Activated CD4-positive, alpha-beta T cell treated with anti-CD3 and anti-CD28 coated beads, Interleukin-2, amount 10 ng/mL, durations not matched to agents 7 days and 5 days (primary cell): ENCODE measurements at places on chromosomes 3 and 15. TPM values are rescaled to one million over a fixed set of nuclear protein-coding genes. Genes with fewer than 3 reads are reported as not detected.

Gene GABRB3
- not detected for total RNA-seq

Gene TTLL3
- 55.3 TPM for total RNA-seq

Gene GOLGA8O
- 5.0 TPM for total RNA-seq

Gene SLC22A14
- not detected for total RNA-seq

Gene KNL1
- 69.0 TPM for total RNA-seq

Gene GPR27
- total RNA-seq, result 1.0 TPM

Gene P3H2
- not detected for total RNA-seq

Gene CD200R1
- total RNA-seq, result 8.8 TPM

Gene CCDC54
- not detected for total RNA-seq

Gene TGFBR2
- total RNA-seq, result 77.8 TPM

Gene CACNA1D
- total RNA-seq, result 0.33 TPM

Gene CELSR3
- total RNA-seq, result 8.6 TPM

Gene CPA3
- not detected for total RNA-seq

Gene LYZL4
- total RNA-seq, result not detected

Gene INKA1
- 0.60 TPM for total RNA-seq

Gene GPR156
- total RNA-seq, result not detected

Gene ITGA11
- 1.1 TPM for total RNA-seq

Gene WDR73
- total RNA-seq, result 22.1 TPM

Gene GCSAM
- total RNA-seq, result 9.9 TPM

Gene KLHL40
- not detected for total RNA-seq

Gene MST1
- total RNA-seq, result 10.0 TPM

Gene PPM1L
- 5.8 TPM for total RNA-seq

Gene TUSC7
- not detected for total RNA-seq

Gene TM4SF1
- not detected for total RNA-seq

Gene OR5K2
- not detected for total RNA-seq

Gene LSAMP
- total RNA-seq, result not detected

Gene CCR3
- not detected for total RNA-seq

Gene CCR2
- 29.1 TPM for total RNA-seq

Gene ISG20
- 236 TPM for total RNA-seq

Gene CPLX3
- 0.12 TPM for total RNA-seq

Gene FSIP1
- 0.48 TPM for total RNA-seq

Gene IGSF11
- 1.2 TPM for total RNA-seq

Gene GPR62
- not detected for total RNA-seq

Gene KCNH8
- not detected for total RNA-seq

Gene TBC1D2B
- 83.7 TPM for total RNA-seq

Gene SRGAP3
- 3.2 TPM for total RNA-seq

Gene FGF7
- total RNA-seq, result not detected

Gene GOLGA6L10
- 0.54 TPM for total RNA-seq

Gene KY
- not detected for total RNA-seq

Gene BUB1B
- 89.0 TPM for total RNA-seq
